ENCODE measurements at places on chromosomes 7 and 10.

DNA sequence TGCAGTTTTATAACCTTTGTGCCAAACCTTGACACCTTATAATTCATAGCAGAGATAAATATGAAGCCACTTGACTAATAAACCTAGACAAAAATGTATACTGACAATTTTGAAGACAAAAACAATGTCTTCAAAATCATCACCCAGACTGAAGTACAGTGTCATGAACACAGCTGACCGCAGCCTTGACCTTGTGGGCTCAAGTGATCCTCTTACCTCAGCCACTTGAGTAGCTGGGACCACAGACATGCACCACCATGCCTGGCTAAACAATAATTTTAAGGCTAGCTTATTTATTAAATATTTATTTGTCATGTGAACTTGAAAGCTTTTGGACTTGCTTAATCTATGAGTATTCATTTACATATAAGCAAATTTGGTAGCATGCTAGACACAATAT lies 24.3 kb downstream of the IL6 start:
- DNase-seq: no peak

- DNase-seq: no peak
These were observed 16.0 kb downstream of the AKR1C8 start for GRCh38 chr10:5168897-5169420.

DNA sequence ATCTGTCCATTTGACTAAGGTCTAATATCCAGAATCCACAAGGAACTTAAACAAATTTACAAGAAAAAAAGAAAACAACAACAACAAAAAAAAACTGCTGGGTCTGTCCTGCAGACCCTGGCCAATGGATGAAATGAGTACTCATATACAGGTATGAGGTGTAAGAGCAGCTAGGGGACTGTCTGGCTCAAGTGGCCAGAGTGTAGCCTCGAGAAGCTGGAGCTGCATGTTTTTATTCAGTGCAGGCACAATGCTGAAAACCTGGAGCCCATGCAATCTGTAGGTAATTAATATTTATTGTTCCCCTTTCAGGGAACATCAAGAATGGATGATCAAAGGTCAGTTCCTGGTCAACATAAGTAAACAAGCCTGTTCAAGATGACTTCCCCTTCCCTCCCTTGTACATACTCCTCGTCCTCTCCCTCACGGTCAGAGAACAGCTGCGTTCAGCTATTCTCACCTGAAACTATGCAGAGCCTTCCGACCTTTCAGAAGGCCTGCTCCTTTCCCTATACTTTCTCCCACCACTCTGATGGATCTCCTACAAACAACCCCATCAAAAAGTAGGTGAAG lies 15.5 kb downstream of the CYP2C19 start:
- DNase-seq: no peak

GRCh38 chr10:87860816-87861403 lies 2.4 kb downstream of the KLLN start:
- no peak for DNase-seq

DNA sequence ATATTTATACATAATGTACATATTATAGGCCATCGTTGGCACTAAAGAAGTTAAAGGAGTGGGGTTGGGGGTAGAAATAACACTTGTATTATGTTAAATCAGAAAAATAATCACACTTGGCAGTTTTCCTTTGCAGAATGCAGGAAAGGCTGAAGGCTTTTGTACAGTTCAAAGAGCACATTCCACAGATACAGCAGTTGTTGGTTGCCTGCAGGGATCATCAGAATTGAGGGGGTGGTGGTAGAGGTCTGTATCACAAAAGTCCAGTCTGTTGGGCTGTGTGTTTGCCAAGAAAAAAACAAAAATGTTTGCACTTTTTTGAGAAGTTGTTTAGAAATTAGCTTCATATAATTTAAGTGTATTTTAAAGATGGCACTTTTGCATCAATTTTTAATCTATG lies 231.8 kb upstream of the FOXP2 start:
- DNase-seq: no peak

- peak; percentile 57 for DNase-seq
These were observed 580.5 kb downstream of the AUTS2 start for GRCh38 chr7:70178787-70179186.

GRCh38 chr10:31896968-31897384 lies 31.7 kb downstream of the ARHGAP12 start:
- DNase-seq: peak; percentile 42

- DNase-seq: no peak
These were observed 16.4 kb downstream of the OGDHL start for GRCh38 chr10:49745756-49746155.

DNA sequence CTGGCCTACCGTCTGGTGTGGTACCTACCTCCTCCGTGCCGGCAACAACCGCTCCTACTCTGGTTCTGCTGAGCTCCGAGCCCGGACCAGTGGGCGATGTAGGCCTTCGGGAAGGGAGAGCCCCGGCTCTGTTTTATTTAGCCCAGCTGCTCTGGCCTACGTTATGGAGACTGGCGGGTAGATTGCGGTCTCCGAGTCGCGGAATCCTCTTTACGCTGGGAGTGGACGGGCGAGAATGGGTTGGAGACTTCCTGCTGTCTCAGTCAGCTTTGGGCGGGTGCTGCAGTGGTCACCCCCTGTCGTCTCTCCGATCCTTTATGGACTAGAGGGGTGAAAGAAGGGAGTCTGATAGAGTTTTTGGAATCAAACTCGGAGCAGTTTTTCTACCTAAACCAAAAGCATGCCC lies 406 bp downstream of the CBLL1 start:
- DNase-seq: no peak

DNA sequence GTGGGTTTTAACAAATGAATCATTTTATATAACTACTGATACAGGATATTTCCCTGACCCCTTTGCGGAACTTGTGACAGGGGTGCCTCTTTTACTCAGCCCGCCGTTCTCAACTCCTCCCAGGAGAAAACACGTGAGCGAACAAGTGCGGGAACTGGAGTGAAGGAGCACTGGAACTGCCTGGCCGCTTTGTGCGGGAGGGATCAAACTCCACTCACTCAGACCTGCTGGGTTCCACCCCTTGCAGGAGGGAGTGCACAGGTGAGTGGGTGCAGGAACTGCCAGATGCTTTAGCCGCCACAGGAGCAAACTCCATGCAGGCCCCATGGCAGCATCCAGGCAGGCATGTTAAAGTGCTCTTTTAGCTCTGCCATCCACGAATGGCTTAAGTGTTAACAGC lies 513.4 kb upstream of the GRM3 start:
- no peak for DNase-seq

DNA sequence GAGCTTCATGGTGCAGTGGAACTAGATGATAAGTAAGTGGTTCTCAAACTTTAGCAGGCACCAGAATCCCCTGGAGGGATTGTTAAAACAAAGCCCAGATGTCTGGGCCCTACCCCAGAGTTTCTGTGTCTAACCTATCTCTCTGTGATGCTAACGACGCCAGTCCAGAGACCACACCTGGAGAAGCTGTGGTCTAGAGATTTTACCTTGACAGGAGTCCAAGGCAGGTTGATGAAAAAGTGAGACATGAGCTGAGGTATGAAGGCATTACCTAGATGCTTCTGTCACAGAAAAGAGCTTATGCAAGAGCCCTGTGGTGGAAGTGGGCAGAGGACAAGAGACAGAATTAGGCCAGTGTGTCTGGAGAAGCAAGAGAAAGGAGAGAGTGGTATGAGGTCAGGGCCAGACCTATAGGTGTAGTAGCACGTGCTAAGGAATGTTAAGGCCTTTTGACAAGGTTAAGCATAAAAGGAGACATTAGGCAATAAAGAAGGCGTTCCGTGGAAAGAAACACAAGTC lies 184.3 kb upstream of the TCF7L2 start:
- DNase-seq: no peak

DNA sequence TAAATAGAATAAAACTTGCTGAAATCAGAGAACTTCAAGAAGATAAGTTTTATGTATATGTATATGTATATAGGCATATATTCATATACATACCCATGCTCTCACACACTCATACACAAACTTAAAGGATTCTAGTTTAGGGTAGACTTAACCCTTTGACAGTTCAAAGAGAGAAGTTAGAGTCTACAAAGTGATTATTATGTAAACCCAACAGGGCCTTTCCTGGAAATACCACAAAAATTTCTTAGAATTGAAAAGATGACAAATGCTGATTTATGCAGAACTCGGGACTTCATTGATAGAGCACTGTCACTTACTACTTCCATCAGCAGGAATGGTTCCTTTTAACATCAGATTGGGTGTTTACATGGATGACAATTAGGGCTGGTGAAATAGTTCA lies 763.5 kb downstream of the AUTS2 start:
- DNase-seq: no peak

GRCh38 chr10:21753497-21754270 lies 219.7 kb downstream of the MLLT10 start:
- DNase-seq: no peak

GRCh38 chr10:51005551-51005950 lies 68.7 kb upstream of the PRKG1 start:
- no peak for DNase-seq

- DNase-seq: no peak
These were observed 401 bp downstream of the LRRC27 start for GRCh38 chr10:132332433-132332754.
